ENCODE measurements at places on chromosomes 5 and 9. TPM values are rescaled to one million over a fixed set of nuclear protein-coding genes. Genes with fewer than 3 reads are reported as not detected.

CPLANE1 gene
- total RNA-seq, result 6.5 TPM

INSYN2B gene
- total RNA-seq, result 7.8 TPM

DNA sequence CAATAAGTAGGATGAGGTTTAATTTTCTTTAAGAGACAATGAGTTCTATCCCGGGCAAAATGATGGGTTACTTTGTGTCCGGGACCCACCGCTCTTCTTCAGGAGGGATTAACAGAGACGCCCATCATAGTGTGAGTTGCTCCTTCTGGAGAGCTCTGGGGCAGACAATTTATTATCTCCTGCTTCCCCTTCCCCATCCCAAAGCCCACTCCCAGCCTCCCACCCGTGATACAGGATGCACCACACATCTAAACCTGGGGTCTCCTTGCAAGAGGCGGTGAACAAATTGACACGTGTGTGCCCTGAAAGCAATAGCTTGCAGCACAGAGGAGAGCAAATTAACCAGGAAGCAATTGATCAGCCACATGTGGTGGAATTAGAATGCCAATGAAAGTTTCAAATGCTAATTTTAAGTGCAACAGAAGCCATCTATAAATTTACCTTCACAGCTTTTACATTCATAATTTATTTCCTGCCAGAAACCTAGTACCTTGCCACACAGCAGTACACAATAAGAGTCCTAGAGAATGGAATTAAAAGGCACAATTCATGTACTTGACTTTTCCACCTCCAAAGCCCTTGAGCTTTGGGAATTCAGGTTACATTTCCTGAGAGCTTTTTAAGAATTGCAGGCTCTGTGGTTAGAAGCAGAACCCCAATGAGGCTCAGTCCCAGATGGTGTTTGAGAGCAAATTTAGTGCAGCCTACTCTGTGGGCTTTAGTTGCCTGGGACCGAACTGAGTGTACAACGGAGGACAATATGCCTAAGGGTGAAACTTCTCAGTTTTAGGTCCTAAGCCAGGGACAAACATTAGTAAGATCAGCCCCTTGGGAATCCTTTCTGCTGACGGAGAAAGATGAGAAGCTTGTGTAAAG lies 399.6 kb downstream of the MED10 start:
- DNase-seq, result no peak

GRCh38 chr9:16031971-16032370 lies 479.1 kb downstream of the CCDC171 start:
- peak; percentile 100 for DNase-seq

GABRA6 gene
- total RNA-seq, result not detected

DNA sequence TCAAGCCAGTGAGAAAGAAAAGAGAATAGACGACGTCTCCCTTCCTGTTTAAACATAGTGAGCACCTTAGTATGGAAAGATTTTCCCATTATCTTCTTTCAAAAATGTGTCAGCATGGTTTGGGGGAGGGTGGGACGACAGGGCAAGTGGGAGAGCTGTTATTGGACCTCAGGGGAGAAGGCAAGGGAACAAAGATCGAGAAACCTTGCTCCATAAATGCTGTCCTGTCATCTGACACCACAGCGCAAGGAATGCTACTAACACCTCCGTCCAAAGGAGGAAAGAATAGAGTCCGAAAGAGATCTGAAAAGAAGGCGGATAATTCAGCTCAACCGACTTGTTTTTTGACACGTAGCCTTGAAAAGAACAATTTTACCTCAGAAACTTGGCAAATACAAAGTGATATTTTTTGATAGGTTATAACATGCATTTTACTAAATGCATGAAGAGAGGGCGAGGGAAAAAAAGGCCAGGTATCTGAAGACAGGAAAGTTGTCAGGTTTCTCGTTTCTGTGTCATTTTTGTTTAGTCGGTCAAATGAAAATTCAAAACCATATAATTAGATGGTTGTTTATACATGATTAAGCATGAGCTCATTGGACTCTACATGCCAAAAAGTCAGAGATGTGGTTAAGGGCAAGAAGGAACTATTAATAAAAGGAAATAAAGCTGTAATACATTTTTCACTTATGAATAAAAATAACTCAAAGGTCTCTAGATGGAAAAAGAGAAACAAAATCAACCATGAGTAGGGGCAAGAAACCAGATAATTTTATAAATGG lies 155.7 kb downstream of the GLIS3 start:
- no peak for DNase-seq

ACTBL2 gene
- total RNA-seq, result 0.30 TPM

DNA sequence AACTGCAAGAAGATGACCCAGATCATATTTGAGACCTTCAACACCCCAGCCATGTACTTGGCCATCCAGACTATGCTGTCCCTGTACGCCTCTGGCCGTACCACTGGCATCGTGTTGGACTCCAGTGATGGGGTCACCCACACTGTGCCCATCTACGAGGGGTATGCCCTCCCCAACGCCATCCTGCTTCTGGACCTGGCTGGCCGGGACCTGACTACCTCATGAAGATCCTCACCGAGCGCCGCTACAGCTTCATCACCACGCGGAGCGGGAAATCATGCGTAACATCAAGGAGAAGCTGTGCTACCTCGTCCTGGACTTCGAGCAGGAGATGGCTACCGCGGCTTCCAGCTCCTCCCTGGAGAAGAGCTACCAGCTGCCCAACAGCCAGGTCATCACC lies 9.1 kb upstream of the TBCA start:
- DNase-seq, result no peak

DNA sequence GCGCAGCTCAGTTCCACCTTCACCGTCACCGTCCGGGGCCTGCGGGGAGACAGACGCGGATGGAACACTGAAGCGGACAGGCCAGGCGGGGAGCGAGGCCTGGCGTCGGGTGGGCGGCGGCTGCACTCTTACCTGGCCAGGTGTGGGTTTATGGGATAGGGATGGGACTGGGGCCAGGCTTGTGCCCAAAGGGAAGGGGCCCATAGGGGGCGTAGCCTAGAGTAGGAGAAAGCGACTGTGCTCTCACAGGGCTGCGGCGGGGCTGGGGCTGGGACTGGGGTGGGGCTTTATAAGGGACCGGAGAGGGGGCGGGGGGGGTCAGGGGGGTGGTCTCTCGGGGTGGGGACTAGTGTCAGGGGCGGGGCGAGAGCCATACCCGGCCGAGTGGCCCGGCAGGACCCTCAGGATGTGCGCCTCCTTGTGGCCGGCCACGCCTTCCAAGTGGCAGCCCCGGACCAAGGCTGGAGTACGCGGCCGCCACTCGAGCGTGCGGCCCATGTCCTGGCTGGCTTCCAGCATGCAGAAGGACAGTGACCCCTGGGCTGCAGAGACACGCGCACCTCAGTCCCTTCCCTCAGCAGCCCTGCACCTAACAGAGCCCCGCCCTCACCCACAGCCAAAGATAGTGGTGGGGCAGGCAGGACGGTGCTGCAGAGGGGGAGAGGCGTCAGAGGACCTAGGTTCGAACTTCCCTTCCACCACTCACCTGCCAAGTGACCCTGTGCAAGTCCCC lies 22.8 kb downstream of the FPGS start:
- no peak for DNase-seq

- no peak for DNase-seq
Observed at GRCh38 chr9:108913391-108913790, 20.5 kb downstream of the ELP1 start.

FAM240B gene
- not detected for total RNA-seq

GRCh38 chr5:94376672-94377345 lies 241.6 kb downstream of the KIAA0825 start:
- DNase-seq, result no peak

GRCh38 chr5:159456722-159457465 lies 126.6 kb upstream of the IL12B start:
- peak; percentile 47 for DNase-seq

MELK gene
- 95.3 TPM for total RNA-seq

GRCh38 chr9:111516061-111516465 lies 8.9 kb upstream of the ZNF483 start:
- DNase-seq, result no peak

GRCh38 chr9:89428901-89429890 lies 68.7 kb downstream of the SEMA4D start:
- DNase-seq, result no peak

DNA sequence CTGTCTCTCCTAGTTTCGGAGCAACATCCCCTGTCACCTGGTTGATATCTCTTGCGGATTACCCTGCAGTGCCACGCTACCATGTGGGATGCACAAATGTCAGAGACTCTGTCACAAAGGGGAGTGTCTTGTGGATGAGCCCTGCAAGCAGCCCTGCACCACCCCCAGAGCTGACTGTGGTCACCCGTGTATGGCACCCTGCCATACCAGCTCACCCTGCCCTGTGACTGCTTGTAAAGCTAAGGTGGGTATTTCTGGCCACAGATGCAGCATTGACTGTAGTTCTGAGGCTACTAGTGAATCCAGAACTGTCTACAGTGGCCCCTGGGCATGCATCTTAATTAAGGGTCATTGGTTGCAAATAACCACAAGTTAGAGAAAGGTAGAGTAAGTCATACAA lies 50.8 kb downstream of the AQP7 start:
- no peak for DNase-seq

- DNase-seq, result no peak
Observed at GRCh38 chr5:163890261-163890660, 384.8 kb downstream of the MAT2B start.

- DNase-seq, result peak; percentile 71
Observed at GRCh38 chr9:130364619-130365322, 80.0 kb upstream of the ASS1 start.

ITGA2 gene
- total RNA-seq, result 0.95 TPM

DNA sequence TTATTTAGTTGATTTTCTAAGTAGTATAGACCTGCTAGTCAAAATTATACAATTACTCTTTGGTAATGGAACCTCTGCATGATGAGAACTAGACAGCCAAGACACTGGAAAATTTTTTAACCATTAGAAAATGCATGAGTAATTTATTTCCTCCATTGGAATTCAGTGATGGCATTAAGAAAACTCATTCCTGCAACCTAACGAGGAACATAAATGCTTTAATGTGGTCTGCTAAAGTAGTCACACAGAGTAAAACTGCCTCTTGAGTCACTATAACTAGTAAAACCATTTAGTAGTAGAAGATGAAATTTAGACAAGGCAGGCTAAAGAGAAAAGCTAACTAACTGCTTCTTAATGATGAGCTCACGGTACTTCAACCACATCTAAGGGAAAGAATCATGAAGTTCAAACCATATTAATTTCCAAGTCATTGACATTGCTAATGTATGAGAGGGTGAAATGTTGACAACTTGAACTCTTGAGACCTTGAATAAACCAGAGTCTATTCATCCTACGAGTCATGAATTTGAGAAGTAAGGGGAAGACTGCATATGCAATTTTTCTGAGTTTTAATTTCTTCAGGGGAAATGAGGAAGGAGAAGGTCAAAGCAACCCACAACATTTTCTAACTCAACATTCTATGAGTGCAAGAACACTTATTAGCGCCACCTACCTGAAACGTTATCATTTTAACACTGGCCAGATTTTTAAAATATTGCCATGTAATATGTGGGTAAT lies 74.4 kb downstream of the GLIS3 start:
- DNase-seq, result no peak
